Esophagus squamous epithelium (tissue), 5 donors: ENCODE measurements at places on chromosomes 7 and 10.

- peak overlapping the region; percentile 100 for H3K4me3 ChIP-seq
- DNase-seq, result peak; percentile 30
- H3K36me3 ChIP-seq, result peaks cover 3% of the 10 kb centered on the region
- no peaks in the 10 kb centered on the region for H3K27me3 ChIP-seq
- peak overlapping the region; percentile 98 for H3K27ac ChIP-seq
Measured at GRCh38 chr10:133307776-133308420, 774 bp downstream of the TUBGCP2 start.

- no peak overlapping the region for H3K27ac ChIP-seq
- H3K4me1 ChIP-seq, result peaks cover 6% of the 10 kb centered on the region
- H3K4me3 ChIP-seq, result no peak overlapping the region
- no peak for DNase-seq
- no peaks in the 10 kb centered on the region for H3K36me3 ChIP-seq
Measured at GRCh38 chr7:18210377-18210776, 182.7 kb upstream of the PRPS1L1 start.

GRCh38 chr10:88642963-88643362 lies 21.3 kb upstream of the LIPF start:
- no peaks in the 10 kb centered on the region for H3K36me3 ChIP-seq
- no peak overlapping the region for H3K4me3 ChIP-seq
- no peak overlapping the region for H3K27ac ChIP-seq
- no peak for DNase-seq

GRCh38 chr7:45975367-45975766 lies 54.3 kb upstream of the IGFBP3 start:
- no peaks in the 10 kb centered on the region for H3K27me3 ChIP-seq
- DNase-seq, result no peak
- no peak overlapping the region for H3K27ac ChIP-seq
- no peak overlapping the region for H3K4me3 ChIP-seq
- no peaks in the 10 kb centered on the region for H3K36me3 ChIP-seq
- peaks cover 9% of the 10 kb centered on the region for H3K4me1 ChIP-seq

DNA sequence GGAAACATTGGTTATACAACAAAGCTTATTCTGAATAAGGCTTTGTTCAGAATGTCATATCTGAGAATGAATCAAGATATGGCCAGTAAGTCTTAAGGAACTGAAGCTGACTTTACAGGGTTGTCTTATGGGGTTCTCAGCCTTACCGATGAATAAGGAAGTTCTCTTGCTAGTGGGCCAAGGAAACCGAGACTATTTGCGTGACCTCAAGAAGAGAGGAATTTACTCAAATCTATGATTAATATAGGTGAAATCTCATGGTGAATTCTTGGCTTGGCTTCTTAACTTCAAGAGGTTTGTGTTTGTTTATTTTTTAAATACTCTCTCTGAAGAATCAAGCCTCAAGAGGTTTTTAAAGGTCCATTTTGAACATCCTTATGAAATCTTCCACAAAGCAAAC lies 4.7 kb upstream of the MRLN start:
- no peaks in the 10 kb centered on the region for H3K27me3 ChIP-seq
- H3K36me3 ChIP-seq, result no peaks in the 10 kb centered on the region
- no peak for DNase-seq
- no peaks in the 10 kb centered on the region for H3K4me1 ChIP-seq
- H3K4me3 ChIP-seq, result no peak overlapping the region

GRCh38 chr10:105743343-105744056 lies 1102.4 kb downstream of the SORCS3 start:
- no peaks in the 10 kb centered on the region for H3K36me3 ChIP-seq
- H3K4me1 ChIP-seq, result no peaks in the 10 kb centered on the region
- H3K27me3 ChIP-seq, result no peaks in the 10 kb centered on the region

DNA sequence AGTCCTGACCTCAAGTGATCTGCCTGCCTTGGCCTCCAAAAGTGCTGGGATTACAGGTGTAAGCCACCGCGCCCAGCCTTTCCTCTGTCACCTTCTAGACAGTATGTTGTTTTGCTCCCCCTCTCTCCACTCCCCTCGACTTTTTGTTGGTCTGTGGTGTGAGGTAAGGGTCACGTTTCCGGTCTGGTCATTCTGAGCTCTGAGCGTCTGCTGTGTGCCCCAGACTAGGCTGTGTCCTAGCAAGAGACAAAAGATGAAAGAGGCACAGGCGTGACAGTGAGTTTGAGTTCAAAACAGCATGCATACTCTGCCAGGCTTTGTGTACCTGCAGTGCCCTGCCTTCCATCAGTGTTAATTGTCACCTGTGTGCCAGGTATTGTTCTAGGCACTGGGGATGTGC lies 87.4 kb upstream of the PPIF start:
- H3K27ac ChIP-seq, result peak overlapping the region; percentile 77
- H3K27me3 ChIP-seq, result no peaks in the 10 kb centered on the region
- H3K4me1 ChIP-seq, result peaks cover 57% of the 10 kb centered on the region
- H3K4me3 ChIP-seq, result no peak overlapping the region
- no peaks in the 10 kb centered on the region for H3K36me3 ChIP-seq
- no peak for DNase-seq

GRCh38 chr10:70596110-70596798 lies 6.3 kb downstream of the PRF1 start:
- H3K4me3 ChIP-seq, result no peak overlapping the region
- H3K36me3 ChIP-seq, result no peaks in the 10 kb centered on the region
- no peaks in the 10 kb centered on the region for H3K27me3 ChIP-seq
- DNase-seq, result no peak

- H3K27me3 ChIP-seq, result no peaks in the 10 kb centered on the region
- H3K4me1 ChIP-seq, result no peaks in the 10 kb centered on the region
- no peak overlapping the region for H3K27ac ChIP-seq
- no peak for DNase-seq
Measured at GRCh38 chr7:36969376-36969775, 245.1 kb upstream of the AOAH start.

DNA sequence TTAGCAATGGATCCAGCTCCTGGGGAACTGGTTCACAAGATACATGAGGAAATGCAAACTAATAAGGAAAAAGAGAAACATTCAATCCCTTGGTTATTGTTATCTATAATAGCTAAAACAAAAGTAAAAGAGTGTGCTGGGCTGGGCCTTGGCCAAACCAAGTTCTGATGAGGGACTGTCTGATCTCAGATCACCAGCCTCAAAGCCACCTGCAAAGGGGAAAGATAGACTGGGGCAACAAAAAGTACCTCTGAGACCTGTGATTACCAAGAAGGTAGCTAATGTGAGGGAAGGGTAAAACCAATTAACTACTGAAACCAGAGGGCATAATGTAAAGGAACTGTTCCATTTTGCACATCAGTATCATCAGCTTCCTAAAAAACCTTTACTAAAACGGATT lies 51.2 kb downstream of the HTR7 start:
- H3K27ac ChIP-seq, result no peak overlapping the region
- no peaks in the 10 kb centered on the region for H3K4me1 ChIP-seq
- no peaks in the 10 kb centered on the region for H3K27me3 ChIP-seq

DNA sequence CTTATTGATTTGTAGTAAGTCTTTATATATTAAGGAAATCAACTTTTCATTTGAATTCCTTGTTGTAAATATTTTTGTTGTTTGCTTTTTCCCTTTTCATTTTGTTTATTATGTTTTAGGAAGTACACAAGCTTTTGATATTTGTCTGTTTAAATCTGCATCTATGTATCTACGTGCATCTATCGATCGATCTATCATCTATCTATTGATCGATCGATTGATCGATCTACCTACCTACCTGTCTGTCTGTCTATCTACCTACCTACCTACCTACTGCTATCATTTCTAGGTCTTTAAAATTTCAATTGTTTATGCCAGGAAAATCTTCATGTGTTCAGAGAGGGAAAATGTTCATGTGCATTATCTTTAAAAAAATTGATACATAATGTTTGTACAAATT lies 216.8 kb upstream of the MTPN start:
- H3K27ac ChIP-seq, result no peak overlapping the region
- no peaks in the 10 kb centered on the region for H3K36me3 ChIP-seq
- H3K4me1 ChIP-seq, result no peaks in the 10 kb centered on the region
- H3K27me3 ChIP-seq, result no peaks in the 10 kb centered on the region
- no peak overlapping the region for H3K4me3 ChIP-seq

GRCh38 chr7:80719261-80719660 lies 80.8 kb downstream of the CD36 start:
- no peaks in the 10 kb centered on the region for H3K27me3 ChIP-seq
- H3K4me3 ChIP-seq, result no peak overlapping the region
- DNase-seq, result no peak
- no peak overlapping the region for H3K27ac ChIP-seq

DNA sequence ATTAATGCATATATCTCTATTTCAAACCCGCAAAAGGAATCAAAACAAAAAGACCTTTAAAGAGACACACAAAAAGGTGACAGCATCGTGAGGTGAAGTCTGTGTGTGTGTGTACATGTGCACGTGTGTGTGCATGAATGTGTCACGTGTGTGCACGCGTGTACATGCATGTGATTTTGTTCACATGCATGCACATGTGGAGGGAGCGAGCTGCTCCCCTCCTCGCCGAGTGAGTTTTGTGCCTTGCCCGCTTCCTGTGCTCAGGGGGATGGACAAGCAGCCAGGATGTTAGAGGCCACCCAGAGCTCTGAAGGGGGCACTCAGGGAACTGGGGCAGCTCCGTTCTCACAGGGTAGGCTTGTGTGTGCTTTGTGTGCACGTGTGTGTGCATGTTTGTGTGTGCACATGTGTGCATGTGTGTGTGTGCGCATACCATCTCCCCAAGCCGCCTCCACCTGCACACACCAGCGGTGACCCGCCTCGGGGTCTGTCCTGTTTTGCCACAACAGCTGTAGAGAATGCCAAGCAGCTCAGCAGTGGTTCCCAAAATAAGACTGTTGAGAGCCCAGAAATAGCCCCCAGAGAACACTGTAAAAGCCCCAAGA lies 191.2 kb downstream of the PTPRN2 start:
- H3K4me3 ChIP-seq, result no peak overlapping the region
- H3K27me3 ChIP-seq, result no peaks in the 10 kb centered on the region
- no peaks in the 10 kb centered on the region for H3K36me3 ChIP-seq
- H3K4me1 ChIP-seq, result peaks cover 4% of the 10 kb centered on the region
- H3K27ac ChIP-seq, result peak overlapping the region; percentile 70
- DNase-seq, result no peak
